ENCODE measurements at places on chromosomes 1 and 21.
A peak's percentile ranks its signal among the peaks of the same experiment; 100 is the strongest.

DNA sequence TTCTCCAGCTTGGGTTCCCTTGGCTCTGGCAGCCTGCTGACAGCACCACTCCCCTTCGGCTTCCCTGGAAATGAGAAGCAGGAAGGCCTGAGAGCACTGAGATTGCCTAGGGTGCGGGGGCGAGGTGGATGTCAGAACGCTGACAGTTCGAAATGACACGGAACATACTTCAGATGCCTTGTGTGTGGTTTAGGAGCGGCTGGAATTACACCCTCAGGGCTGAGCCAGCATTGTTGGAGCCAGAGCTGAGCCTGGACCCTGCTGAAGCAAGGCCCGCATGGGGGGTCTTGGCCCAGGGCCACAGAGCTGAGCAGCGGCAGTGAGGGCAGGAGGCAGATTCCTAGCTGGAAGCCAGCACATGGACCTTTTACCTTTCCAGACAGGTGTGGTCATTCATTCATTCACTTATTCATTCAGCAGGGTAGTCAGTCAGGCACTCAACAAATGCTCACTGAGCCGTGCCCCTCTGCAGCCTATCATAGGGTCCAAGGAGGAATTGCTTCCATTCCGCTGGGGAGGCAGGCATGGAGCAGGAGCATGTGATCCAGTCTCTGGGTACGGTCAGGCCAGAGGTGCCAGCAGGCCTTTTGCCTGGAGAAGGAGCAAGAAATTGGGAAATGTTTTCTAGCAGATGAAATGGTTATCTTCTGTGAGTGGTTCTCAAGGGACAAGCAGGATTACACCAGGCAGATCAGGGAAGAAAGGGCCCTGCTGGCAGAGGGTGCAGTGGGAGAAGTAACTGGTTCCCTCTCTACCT is 6.6 kb upstream of the FOXE3 start:
- DNase-seq = no peak

- no peak for DNase-seq
Observed at GRCh38 chr1:228697207-228698016, 37.9 kb upstream of the RHOU start.

DNA sequence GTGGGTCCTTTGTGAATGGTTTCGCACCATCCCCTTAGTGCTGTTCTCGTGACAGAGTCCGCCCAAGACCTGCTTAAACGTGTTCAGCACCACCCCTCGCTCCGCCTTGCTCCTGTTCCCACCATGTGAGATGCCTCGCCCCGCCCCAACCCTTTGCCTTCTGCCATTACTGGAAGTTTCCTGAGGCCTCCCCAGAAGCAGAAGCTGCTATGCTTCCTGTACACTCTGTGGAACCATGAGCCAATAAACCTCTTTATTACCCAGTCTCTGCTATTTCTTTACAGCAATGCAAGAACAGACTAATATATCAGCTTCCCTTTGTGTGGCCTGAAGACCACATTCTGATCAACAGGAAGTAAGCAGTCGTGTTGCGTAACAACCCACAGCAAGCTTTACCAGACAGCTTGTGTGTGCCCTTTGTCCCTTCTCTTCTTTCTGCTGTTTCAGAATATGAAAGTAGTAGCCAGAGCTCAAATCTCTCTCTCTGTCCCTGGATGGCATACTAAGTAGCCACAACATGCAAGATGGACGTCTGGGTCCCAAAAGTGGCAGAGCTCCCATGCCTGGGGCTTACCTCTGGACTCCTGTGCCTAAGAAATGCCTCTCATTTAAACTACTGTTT is 14.1 kb downstream of the HENMT1 start:
- peak; percentile 33 for DNase-seq

- no peak for DNase-seq
Observed at GRCh38 chr1:34212673-34213072, 36.0 kb downstream of the C1orf94 start.

DNA sequence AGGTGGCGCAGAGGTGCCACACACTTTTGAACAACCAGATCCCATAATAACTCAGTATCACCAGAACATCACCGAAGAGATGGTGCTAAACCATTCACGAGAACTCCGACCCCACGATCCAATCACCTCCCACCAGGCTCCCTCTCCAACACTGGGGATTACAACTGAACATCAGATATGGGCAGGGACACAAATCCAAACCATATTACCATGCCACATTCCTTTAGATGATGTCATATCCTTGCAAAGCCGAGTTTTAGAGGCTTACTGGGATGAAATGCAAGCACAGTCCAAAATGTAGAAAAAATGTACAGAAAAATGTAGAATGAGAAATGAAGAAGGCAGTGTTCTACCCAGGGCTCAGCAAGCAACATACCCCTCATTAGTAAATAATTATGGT is 64.7 kb downstream of the SGIP1 start:
- no peak for DNase-seq

- no peak for DNase-seq
Observed at GRCh38 chr1:69103705-69104385, 463.9 kb upstream of the LRRC7 start.

GRCh38 chr21:25608044-25608737 is 910 bp upstream of the MRPL39 start:
- peak; percentile 61 for DNase-seq

DNA sequence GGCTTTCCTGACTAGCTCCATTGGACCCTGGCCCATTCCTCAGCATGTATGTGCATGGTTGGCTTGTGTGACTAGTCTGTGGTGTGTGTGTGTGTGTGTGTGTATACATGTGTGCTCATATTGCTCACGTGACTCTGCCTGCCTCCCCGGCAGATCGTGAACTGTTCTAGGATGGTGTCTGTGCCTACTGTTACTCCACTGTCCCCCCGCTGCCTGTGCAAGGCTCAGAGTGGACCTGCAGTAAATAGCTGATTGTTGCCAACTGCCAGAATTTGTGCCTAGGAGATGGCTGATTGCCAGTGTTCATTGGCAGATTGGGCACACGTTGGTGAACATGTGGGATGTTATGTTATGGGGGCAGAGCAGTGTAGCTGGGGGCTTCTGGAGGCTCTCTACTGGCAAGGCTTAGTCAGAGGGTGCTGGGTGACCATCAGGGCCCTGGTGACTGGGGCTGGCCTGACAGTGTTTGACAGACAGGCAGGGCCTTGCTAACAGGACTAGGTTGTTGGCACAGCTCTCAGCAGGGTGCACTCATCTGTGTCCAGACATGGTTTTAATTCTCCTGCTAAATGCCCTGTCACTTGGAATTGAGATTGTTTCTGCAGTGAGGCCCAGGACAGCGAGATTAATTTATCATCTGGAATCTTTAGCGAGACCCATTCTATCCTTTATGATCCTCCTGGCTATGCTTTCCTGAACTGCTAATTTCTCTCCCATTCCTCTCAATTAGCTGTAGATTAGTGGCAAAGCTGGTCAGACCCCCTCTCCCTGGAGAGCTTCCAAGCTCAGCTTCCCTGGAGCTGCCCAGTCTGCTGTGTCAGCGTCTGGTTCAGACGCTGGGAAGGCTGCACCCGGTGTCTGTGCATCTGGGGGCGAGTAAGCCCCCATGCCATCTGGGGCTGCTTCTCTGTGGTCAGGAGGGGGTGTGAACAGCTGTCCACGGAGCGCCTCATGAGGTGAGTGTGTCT is 20.8 kb downstream of the SLC6A17 start:
- DNase-seq = no peak
